NCI-H1092 (cell line): ENCODE measurements at places on chromosomes 12 and 14.

DNA sequence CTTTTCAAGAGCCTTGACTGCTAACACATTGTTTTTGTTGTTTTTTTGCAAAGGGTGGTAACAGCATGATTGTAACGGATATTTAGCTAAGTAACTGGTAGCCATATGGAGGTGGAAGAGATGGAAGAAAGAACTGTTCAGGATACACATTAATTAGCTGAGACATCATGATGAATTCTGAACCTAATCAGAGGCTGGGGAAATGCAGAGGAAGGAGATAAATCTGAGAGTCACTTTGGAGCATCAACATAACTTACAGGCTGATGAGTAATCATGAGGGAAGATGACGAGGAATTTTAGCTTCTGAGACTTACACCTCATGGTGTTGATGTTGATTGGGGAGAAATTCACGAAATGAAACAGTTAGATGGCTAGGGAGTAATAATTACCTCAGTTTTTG lies 62.3 kb downstream of the NIN start:
- DNase-seq: no peak

- DNase-seq: no peak
Observed at GRCh38 chr14:68741477-68741791, 51.4 kb downstream of the ZFP36L1 start.

- DNase-seq: no peak
Observed at GRCh38 chr14:94471045-94471444, 5.0 kb downstream of the SERPINA9 start.

DNA sequence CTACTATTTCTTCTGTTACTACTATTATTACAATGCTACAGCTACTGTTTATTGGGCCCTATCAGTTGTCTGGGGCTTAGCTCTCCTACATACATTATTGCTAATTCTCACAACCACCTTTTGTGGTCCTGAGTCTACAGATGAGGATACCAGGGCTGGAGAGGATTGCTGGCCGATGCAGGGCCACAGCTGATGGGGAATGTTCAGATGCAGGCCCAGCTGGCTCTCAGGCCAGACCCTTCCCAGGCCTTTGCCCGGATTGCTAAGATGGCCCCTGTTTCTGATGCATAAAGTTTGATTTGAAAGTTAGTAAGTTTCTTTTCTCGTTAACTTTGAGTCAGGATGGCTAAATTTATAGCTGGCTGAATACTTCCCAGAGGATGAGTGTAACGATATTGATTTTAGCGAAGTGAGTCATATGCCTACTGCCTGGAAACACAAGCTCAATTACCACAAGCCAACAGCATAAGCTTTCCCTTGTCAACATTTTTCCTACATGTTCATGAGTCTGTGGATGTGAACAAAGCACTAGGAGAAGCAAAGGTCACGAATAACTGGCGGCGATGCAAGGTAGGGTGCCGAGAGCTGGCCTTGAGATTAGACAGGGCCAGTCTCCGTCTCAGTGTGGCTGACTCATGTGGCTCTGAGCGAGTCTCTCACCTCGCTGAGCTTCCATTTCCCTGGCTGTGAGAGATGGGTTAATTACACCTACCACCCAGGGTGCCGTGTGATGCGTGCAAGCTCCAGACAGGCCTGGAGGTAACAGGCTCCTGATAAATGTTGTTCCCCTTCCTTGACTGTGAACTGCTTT lies 111.0 kb downstream of the BEGAIN start:
- DNase-seq: no peak
